CD4-positive, alpha-beta T cell treated with Interleukin-21 for 1 hour (primary cell): ENCODE measurements at places on chromosomes 4 and X.
A peak's percentile ranks its signal among the peaks of the same experiment; 100 is the strongest.

GRCh38 chrX:115609621-115610020, 48.6 kb downstream of the PLS3 start:
- no peak for DNase-seq

GRCh38 chrX:114841051-114841450, 176.4 kb downstream of the IL13RA2 start:
- DNase-seq = no peak

DNA sequence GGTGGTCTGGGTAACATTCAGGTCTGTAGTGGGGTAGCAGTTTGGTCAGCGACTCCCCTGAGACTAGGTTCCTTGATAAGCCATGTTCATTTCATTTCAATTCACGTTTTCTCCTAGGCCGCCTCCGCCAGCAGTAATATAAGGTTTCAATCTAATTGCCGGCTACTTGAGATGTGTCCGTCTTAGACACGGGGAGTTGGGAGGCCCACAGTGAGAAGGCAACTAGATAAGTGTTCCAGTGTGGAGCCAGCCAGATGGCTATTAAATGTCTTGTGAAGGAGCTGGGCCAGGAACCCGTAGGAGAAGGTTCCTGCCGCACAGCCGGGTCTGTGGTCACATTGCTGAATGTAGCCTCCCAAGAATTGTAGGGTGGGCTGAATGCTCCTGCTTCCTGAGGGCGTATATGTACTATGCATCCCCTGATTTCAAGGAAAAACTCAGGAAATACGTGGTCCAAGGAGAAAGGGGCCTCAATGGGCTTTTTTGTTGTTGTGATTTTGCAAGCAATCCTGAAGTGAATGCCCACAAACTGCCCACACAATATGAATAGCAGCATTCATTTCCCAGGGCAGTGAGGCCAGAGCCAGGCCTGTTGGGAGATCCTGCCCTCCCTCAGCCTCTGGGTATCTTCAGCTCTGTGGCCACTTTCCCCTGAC, 220.6 kb upstream of the RPL34 start:
- no peak for DNase-seq

DNA sequence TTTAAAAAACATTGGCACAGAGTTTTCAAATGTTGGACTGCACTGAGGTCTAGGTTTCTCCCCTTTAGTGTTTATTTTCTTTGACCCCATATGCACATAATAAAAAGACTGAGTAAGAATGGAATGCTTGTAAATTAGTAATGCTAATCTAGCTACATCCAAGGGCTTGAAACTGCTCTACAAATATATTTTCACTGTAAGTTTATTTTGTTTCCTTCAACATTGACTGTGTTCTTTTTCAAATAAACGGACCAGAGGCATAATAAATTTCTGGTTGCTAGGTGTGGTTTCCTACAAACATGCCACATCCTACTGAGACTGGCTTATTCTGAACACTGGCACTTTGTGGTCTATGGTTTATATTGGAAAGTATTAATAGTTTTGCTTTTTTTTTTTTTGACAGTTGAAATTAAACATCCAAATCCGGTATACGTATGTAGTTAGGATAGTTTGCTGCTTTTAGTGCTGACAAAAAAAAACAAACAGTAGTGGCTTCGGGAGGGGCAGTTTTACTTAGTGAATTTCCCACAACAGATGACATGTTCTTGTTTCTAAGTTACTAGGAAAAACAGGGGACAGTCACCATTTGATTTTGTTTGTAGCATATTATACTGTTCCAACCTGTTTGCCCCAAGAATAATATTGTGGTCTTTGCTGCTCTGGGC, 13.2 kb downstream of the CA5B start:
- DNase-seq = peak; percentile 86

DNA sequence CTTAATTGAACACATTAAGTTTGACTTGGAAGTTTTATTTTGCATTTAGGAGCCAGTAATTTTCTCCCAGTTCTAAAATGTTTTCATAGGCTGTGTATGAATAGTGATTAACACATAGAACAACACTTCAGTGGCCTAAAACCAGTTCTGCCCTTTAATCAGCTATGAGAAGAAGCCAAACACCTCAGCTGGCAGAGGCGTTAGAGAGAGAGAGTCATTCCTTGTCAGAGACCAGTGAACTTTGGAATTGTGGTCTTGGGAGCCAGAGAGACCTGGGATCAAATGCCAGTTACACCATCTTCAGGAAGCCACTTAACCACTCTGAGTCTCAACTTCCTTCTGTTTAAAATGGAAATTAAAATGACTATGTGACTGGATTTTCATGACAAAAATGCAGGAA, 39.3 kb upstream of the PRPS2 start:
- no peak for DNase-seq

GRCh38 chrX:106963111-106963510, 36.9 kb downstream of the MORC4 start:
- no peak for DNase-seq

DNA sequence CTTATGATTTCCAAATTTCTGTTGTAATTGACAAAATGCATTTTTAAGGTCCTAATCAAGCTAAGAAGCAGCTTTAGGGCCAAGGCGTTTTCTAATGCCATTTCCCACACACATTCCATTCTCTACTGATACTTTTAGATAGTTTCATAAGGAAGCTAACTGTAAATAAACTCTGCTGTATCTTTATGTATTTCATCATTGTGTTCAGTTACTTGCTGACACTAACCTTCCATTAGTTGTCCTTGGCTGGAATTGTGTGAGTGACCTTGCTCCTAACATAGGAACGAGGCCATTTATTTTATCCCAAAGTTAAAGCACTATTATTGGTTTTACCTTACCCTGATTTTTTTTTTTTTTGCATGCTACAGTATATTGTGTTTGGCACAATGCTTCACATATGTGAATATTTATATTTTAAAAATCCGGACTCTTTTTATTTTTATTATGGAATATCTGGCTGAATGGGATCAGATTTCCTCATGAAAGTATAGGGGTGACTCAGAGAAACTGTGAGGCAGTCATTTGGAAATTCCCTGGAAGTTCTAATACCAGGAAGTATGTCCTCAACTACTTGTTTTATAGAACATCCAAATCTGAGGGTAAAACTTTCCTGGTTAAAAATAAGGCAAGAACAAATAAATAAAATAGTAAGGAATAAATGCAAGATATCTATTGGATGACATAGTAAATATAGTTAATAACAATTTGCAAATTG, 62.7 kb upstream of the SORBS2 start:
- no peak for DNase-seq

DNA sequence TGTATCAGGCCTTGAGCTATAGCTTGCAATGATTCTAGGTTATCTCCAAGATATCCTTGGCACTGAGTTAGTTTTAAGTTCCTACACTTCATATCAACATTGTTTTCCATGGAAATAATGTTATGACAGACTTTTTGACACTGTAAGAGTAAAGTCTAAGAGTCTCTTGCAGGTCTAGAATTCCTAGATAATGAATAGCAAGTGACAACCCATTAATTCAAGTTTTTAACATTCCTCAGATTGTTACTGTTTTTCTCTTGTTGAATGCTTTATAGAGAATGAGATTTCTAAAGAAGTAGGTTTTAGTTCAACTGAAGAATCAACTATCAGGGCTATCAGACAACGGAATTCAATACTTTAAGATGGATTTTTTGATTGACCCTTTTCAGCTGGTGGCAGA, 276.1 kb downstream of the PPP3CA start:
- no peak for DNase-seq

DNA sequence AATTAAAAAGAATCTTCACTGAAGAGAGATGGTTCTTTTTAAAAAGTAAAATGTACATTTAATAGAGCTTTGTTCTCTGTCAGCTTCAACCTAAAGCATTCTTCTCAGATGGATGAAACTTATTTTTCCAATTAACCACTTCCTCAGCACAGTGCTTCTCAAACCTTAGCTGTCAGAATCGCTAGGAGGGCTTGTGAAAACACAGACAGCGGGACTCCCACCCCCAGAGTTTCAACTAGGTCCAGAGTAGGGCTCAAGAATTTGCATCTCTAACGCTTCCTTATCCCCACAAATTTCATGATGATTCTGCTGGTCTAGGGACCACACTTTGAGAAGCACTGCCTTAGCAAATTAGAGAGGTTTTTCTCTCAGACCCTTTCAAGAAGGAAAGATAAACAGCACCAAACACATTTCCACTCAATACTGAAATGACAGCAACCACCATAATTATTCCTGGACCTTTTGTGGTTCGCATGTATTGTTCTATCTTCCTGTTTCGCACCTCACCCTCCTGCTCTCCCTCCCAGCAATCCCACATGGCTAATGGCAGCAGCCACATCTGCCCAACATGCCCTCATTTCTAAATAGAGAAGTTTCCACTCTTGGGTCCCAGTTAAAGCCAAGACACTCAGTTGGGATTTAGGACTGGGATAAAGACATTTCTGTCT, 73.2 kb downstream of the ZNF827 start:
- no peak for DNase-seq

- no peak for DNase-seq
These were observed 11.0 kb upstream of the C4orf50 start for GRCh38 chr4:6029254-6029653.

DNA sequence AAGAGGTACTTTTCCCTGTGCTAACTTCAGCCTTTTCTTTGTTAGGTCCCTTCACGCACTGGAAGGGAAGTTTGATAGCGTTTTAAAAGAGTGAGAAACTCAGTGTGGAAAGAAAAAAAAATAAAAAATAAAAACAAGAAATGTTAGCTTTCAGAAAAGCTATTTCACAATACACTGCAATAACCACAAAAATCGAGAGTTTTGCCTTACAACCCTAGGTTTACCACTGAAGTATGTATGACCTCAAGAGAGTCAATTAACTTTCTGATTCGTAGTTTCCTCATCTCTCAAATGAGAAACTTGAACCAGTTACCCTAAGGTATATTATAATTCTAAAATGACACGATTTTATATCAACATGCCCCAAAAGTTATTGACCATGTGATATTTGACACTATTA, 93.9 kb upstream of the JADE1 start:
- DNase-seq = no peak

DNA sequence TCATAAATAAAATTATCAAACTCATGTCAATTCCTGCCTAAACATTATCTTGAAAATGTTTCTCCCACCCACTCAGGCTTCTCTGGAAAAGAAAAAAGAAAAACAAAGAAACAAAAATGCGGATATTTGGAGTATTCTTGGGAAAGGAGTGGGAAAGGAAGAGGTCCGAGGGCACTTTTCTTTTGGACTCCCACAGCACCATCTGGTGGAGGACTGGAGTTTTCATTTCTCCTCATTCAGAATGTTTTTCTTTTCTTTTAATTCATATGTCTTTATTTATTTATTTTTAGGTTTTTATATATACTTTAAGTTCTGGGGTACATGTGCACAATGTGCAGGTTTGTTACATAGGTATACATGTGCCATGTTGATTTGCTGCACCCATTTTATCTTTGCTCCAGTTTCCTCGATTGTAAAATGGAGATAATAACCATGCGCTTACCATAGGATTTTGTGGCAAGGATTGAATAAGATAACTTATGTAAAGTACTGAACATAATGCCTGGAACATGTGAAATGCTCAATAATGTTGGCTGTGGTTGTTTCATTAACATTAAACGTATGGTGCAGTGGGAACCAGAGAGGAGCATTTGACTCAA, 8.0 kb upstream of the KCNE5 start:
- no peak for DNase-seq

DNA sequence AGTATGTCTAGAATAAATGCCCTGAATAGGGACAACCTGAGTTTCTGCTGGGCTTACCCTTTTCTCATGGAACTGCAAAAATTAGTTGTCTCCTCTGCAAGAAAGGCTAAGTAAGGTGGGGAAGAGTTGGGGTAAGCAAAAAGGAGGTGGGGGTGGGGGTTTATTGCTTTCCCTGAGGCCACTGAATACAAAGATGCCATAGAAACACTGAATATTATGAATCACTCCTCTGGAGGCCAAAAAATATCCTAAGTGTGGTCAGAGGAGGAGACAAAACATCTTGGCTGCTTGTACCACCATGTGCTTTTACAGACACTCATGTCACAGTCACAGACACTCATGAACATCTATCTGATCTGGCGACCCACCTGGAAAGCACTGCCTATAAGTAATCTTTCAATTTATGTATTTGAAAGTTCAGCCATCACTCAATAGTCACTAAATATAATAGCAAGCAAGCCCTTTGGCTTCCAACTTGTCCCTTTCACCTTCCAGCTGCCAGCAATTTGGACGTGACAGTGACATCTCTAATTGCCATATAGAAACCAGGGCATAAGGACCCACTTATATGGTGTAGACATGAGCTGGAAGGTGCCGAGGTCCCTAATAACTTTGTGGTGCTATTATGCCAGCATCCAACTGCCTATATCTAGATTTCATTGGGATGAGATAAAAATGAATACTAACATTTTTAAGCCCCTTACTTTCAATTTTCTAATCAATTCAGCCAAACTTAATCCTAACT, 122.7 kb upstream of the CBR4 start:
- no peak for DNase-seq

DNA sequence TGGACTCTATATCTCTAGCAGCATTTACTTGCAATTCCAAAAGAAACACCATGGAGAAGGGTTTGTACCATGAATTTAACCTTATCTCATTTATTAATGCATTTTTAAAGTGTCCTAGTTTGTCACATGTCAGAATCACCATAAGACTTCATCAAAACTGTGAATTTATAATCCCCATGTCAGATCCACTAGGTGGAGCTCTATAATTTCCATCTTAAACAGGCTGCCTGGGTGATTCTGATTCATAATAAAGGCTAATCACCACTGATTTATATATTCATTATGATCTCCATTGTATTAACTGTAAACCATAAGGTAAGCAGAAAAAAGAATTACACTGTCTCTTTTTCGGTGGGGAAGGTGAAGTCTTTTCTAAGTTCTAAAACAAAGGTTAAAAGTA, 4.0 kb downstream of the TCEAL2 start:
- peak; percentile 8 for DNase-seq

GRCh38 chrX:22268706-22269105, 4.0 kb upstream of the CBLL2 start:
- DNase-seq = no peak

- no peak for DNase-seq
These were observed 186.1 kb downstream of the CAMK2D start for GRCh38 chr4:113575401-113575800.

DNA sequence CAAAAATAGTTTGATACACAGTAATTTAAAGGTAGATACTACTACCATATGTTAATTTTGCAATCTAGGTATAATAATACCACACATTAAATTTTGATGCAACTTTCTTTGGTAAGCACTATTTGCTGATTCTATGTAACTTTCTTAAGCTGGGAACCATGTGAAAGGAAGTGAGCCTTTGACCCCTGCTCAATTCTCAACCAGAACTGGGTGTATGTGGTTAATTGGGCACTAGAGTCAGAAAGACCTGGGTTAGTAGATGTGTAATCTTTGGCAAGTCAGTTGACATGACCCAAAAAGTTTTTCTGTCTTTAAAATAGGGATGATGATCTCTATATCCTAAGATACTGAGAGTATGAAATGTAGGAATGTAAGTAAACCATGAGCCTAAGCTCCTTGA, 22.4 kb downstream of the TLR2 start:
- no peak for DNase-seq

GRCh38 chr4:98446499-98447375, 185.6 kb downstream of the RAP1GDS1 start:
- DNase-seq = peak; percentile 67

DNA sequence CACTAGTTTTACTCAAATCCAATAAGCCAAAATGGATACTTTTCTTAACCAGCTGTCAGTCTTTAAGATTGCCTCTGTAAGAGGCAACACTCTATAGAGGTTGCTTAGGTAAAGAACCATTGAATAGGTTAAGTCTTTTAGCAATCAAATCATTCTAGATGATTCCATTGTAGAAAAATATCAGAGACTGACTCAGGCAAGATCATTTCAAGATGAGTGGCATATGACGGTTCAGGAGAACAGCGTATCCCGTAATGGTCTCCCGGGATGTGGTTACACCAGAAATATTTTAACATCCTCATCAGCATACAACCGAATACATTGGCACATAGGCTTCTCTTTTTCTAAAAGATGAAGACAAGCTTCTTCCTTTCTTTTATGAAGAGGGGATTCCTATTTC, 641.7 kb upstream of the AGA start:
- no peak for DNase-seq
